ENCODE measurements at places on chromosomes 16 and 17.

DNA sequence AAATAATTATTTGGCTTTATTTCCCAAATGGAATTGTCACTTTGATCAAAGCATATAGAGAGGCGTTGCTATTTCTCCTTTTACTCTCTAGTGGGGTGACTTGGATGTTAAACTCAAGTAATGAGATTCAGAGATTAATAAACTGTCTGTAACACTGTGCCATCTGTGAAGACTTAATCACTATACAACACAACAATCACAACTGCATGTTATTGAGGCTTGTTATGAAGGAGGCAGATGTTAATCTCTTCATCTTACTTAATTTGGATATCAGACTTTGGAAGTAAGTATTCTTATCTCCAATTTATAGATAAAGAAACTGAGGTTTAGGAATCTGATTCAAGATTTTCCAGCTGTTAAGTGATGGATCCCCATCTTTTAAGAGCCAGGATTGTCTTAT is 132.5 kb downstream of the CNTNAP4 start:
- DNase-seq: no peak

DNA sequence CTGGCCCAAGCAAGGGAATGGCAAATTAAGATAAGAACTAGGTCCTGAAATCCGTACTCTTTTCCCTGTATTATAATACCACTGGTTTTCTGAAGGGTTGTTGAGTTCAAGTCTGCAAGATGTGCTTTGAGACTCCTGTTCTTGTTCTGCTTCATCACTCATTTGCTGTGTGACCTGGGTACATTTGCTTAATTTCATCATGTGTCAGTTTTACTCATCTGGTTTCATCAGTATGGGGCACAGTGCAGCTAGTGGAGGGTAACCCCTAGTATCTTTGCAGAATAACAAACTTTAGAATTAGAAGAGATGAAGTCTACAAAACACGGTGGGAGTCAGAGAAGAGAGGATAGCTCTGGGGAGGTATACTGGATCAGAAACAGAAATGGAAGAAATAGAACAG is 21.9 kb upstream of the EFCAB13 start:
- DNase-seq: no peak

GRCh38 chr16:49800441-49800840 is 55.5 kb downstream of the ZNF423 start:
- no peak for DNase-seq

GRCh38 chr17:81992306-81993102 is 15.1 kb downstream of the ASPSCR1 start:
- no peak for DNase-seq

DNA sequence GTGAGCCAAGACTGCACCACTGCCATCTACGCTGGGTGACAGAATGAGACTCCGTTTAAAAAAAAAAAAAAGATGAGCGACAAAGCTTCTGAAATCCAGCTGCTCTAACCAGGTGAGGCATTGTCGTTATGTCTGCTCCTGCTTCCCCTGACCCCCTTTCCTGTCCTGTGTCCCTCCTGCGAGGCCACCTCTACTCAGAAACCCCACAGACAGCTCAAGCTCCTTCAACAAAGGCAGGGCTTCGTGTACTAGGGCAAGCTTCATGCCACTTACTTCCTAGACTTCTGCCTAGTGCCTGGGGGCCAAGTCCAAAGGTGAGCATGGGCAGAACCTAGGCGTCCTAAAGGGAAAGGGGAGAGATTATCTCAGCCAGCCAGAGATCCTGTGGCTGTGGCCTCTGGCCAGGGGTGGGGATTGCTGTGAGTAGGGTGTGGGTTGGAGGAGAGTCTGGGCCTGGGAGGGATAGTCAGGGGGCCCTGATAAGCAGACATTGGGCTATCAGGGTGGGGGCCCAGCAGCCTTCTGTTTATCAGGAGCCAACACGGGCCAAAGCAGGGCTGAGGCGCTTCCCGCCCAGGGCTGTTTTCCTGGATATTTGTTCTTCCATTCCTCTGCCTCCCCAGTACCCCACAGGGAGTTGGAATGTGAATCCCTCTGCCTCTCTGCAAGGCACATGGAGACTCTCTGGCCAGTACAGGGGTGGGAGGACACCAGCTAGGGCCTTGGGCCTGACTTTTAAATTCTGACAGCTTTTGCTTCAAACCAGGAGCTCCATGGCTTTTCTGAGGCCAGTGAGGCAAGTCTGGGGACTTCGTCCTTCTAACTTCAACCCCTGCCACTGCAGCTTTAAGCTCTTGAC is 10.4 kb downstream of the ERAL1 start:
- no peak for DNase-seq

DNA sequence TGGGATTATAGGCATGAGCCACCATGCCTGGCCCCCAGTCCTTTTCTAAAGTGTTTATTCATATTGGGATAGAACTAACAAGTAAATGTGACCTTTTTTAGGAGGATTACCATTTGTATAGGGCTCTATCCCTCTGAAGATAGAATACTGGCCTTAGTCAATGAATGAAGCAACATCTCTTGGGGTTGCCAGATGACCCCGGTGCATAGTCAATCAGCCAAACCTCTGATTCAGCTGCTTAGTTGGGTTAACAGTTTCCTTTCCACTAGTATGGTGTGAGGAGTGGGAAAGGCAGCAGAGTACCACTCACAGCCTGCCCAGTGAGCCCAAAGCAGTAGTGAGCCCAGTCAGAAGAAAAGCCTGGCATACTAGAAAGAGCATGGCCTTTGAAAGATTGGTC is 94.6 kb upstream of the TBX2 start:
- DNase-seq: no peak

DNA sequence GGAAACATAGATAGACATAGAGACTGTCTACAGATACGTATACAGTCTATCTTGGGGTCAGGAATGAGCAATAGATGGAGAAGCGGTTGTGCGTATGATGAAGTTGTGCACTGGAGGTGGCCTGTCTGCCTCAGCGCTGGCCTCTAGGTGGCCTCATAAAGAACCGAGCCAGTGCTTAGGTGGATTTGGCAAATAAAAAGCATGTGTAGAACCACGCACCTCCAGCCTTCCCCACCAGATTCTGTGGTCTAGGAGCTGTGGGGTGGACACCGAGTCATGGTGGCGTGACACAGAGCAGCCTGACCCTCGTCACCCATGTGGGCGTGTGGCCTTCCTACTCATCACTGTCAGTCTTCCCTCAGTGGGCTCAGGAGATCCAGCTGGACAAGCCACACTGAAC is 34.0 kb downstream of the PGS1 start:
- no peak for DNase-seq

- no peak for DNase-seq
These were observed 17.9 kb upstream of the HEXD start for GRCh38 chr17:82400206-82400605.

- DNase-seq: no peak
These were observed 786 bp upstream of the CDK5RAP3 start for GRCh38 chr17:47969930-47970724.

GRCh38 chr16:74892574-74893461 is 92.1 kb downstream of the WDR59 start:
- no peak for DNase-seq

- no peak for DNase-seq
These were observed 282.9 kb downstream of the SOX9 start for GRCh38 chr17:72403713-72404209.

All from mammary epithelial cell (primary cell).